Astrocyte (in vitro differentiated cells and primary cell): ENCODE measurements at places on chromosomes 4 and X. TPM values are rescaled to one million over a fixed set of nuclear protein-coding genes. Genes with fewer than 3 reads are reported as not detected.
A peak's percentile ranks its signal among the peaks of the same experiment; 100 is the strongest.

The HGFAC gene
- total RNA-seq: 0.38 and 0.52 TPM in 2 replicates

The NKX1-1 gene
- not detected in 2 replicates for total RNA-seq

The NAA10 gene
- total RNA-seq: 134 and 144 TPM in 2 replicates

The SCOC gene
- 59.1 and 60.8 TPM in 2 replicates for total RNA-seq

The RAB9B gene
- 1.7 and 2.2 TPM in 2 replicates for total RNA-seq

DNA sequence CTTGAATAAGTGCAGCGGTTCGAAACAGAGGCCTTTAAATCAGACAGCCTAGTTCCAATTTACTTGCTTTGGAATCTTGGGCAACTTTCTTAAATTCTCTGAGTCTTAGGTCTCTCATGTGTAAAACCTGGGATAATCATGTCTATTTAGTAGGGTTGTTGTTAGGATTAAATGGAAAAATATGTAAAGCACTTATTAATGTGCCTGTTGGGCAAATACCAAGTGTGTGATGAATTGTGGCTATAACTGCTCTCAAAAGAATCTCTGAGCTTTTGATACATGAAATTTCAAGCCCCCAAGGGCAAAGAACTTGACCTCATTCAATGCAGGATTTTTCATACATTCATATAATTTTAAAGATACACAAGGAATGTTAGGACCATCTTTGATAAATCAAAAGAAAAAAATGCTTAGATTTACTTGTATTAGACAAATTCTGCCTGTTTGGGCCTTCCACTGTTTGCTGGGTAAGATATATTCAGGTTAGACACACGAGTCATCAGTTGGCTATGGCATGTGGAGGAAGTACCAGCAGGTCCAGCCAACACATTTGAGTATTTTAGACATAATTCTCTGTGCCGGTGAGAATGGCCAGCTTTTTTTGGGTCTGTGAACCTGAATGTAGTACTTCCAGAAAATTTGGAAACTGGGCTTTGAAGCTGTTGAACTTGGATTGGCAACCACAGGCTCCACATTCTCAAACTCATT is 241.4 kb upstream of the CNKSR2 start:
- no peak for DNase-seq
- H3K36me3 ChIP-seq: no peaks in the 10 kb centered on the region
- H3K4me1 ChIP-seq: no peaks in the 10 kb centered on the region
- no peak overlapping the region for H3K27ac ChIP-seq
- no peaks in the 10 kb centered on the region for H3K27me3 ChIP-seq

- no peaks in the 10 kb centered on the region for H3K36me3 ChIP-seq
- no peak overlapping the region for H3K4me3 ChIP-seq
- no peak for DNase-seq
- H3K27ac ChIP-seq: no peak overlapping the region
Measured at GRCh38 chrX:101164766-101165590, 54.6 kb upstream of the DRP2 start.

- H3K27me3 ChIP-seq: no peaks in the 10 kb centered on the region
- no peaks in the 10 kb centered on the region for H3K36me3 ChIP-seq
- peak overlapping the region; percentile 90 for H3K27ac ChIP-seq
- DNase-seq: peak; percentile 94
- no peak overlapping the region for H3K4me3 ChIP-seq
- H3K4me1 ChIP-seq: peaks cover 18% of the 10 kb centered on the region
Measured at GRCh38 chr4:168803732-168804131, 206.3 kb downstream of the CBR4 start.

DNA sequence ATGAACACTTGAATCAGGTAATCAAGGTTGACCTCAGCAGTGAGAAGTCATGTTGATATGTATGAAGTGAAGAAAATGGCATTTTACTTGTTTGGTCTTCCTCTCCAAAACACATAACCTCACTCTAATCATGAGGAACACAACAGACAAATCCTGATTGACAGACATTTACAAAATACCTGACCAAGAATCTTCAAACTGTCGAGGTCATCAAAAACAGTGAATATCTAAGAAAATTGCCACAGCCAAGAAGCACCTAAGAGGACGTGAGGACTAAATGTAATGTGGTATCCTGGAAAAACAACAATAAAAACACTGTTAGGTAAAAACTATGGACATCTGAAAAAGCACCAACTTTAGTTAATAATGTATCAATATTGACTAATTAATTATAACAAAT is 129.5 kb upstream of the MAGEB18 start:
- no peaks in the 10 kb centered on the region for H3K36me3 ChIP-seq
- no peaks in the 10 kb centered on the region for H3K27me3 ChIP-seq
- no peaks in the 10 kb centered on the region for H3K4me1 ChIP-seq

GRCh38 chr4:17933126-17933525 is 88.4 kb downstream of the LCORL start:
- H3K4me1 ChIP-seq: no peaks in the 10 kb centered on the region
- no peak overlapping the region for H3K4me3 ChIP-seq
- DNase-seq: no peak
- no peaks in the 10 kb centered on the region for H3K36me3 ChIP-seq
- no peaks in the 10 kb centered on the region for H3K27me3 ChIP-seq
- H3K27ac ChIP-seq: no peak overlapping the region

DNA sequence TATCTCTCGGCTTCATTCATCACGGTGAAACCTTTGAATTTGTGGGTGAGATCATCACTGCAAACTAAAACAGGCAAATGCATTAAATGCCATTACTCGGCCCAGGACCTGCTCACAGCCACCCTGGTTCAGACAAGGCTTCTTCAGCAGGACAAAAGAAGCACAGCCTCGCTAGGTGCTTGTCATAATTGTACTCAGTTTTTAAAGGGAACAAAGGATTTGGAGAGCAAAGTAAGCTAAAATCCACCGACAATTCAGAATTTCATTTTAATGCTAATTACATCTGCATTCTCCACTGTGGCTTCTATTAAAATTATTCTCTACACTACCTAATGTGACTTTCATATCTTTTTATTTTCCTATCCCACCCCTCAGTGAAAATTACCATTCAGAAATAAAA is 57.0 kb downstream of the PCYT1B start:
- no peaks in the 10 kb centered on the region for H3K36me3 ChIP-seq
- H3K27ac ChIP-seq: no peak overlapping the region
- H3K4me3 ChIP-seq: no peak overlapping the region

GRCh38 chr4:15078682-15079642 is 76.7 kb downstream of the CPEB2 start:
- peak; percentile 31 for DNase-seq
- H3K27me3 ChIP-seq: no peaks in the 10 kb centered on the region
- no peak overlapping the region for H3K27ac ChIP-seq
- no peak overlapping the region for H3K4me3 ChIP-seq
- H3K36me3 ChIP-seq: no peaks in the 10 kb centered on the region

DNA sequence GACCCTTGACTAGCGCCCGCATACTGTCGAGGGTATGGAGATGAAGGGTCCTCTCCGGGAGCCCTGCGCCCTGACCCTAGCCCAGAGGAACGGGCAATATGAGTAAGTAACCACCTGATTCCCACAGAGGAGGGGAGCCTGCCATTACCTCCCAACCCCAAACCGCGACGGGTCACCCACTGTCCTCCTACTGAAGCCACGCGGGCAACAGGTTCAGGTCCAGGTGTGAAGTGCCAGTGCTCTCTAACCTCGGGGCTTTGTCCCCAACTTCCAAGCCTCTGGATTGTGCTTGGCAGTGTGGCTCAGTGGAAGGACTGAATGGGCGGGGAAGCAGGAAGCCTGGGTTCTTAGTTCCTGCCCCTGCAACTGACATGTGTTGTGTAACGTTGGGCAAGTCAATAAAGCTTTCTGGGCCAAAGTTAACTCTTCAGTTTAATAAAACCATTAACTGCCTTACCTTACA is 694 bp downstream of the OCRL start:
- H3K27me3 ChIP-seq: no peaks in the 10 kb centered on the region
- H3K36me3 ChIP-seq: peaks cover 4% of the 10 kb centered on the region
- H3K4me3 ChIP-seq: peak overlapping the region; percentile 66
- DNase-seq: no peak
- peaks cover 8% of the 10 kb centered on the region for H3K4me1 ChIP-seq

DNA sequence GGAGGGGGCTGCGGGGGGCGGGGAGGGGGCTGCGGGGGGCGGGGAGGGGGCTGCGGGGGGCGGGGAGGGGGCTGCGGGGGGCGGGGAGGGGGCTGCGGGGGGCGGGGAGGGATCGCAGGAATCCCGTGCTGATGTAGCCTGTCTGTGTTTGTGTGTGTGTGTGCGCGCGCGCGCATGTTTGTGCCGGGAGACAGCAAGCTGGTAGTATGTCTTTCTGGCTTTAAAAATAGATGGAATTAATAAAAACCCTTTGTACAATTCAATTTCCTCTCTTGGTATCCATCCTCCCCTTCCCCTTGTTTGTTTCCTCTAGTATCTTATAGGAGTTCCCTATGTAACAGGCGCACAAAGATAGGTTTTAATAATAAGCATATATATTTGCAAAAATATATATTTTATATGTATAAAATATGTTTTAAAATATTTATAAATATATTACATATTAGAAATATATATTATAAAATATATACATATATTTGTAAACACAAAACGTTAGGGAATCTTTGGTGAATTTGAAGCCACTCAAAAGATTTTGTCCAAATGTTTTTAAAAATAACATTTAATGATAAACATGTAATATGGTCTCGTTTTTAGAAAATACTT is 782 bp downstream of the ARHGAP24 start:
- H3K4me1 ChIP-seq: no peaks in the 10 kb centered on the region
- DNase-seq: peak; percentile 23
- H3K27ac ChIP-seq: no peak overlapping the region
- peak overlapping the region; percentile 75 for H3K4me3 ChIP-seq
- no peaks in the 10 kb centered on the region for H3K27me3 ChIP-seq
- no peaks in the 10 kb centered on the region for H3K36me3 ChIP-seq

- H3K36me3 ChIP-seq: peaks cover 38% of the 10 kb centered on the region
- no peak overlapping the region for H3K27ac ChIP-seq
- H3K27me3 ChIP-seq: no peaks in the 10 kb centered on the region
- H3K4me1 ChIP-seq: peaks cover 19% of the 10 kb centered on the region
Measured at GRCh38 chr4:186704057-186704456, 19.6 kb downstream of the FAT1 start.

GRCh38 chr4:138028923-138029322 is 213.2 kb downstream of the SLC7A11 start:
- no peaks in the 10 kb centered on the region for H3K27me3 ChIP-seq
- no peaks in the 10 kb centered on the region for H3K36me3 ChIP-seq
- DNase-seq: no peak
- H3K27ac ChIP-seq: no peak overlapping the region
- no peak overlapping the region for H3K4me3 ChIP-seq

- no peak overlapping the region for H3K4me3 ChIP-seq
- no peak for DNase-seq
- H3K36me3 ChIP-seq: no peaks in the 10 kb centered on the region
- H3K27ac ChIP-seq: no peak overlapping the region
- H3K27me3 ChIP-seq: no peaks in the 10 kb centered on the region
Measured at GRCh38 chrX:128439159-128439558, 387.0 kb upstream of the ACTRT1 start.

GRCh38 chrX:140346729-140347128 is 158.1 kb downstream of the SOX3 start:
- H3K27ac ChIP-seq: no peak overlapping the region
- no peak overlapping the region for H3K4me3 ChIP-seq
- peaks cover 9% of the 10 kb centered on the region for H3K4me1 ChIP-seq
- no peaks in the 10 kb centered on the region for H3K27me3 ChIP-seq

DNA sequence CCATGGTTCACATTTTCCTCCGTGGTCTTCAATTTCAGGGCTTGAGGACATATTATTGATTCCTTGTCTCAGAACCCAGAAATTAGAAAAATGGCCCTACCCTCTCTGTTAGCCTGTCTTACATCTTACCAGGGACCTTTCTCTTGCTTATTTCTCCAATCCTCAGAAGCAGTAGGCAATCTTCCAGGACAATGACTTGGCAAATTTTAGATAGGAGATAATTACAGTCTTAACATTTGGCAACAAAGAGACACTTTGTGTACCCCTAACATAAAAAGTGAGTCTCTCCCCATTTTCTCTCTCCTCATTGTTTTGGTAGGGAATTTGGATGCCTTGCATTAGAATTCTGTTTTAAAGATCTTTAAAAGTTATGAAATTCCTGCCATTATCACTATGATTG is 778.1 kb upstream of the SLIT2 start:
- H3K36me3 ChIP-seq: no peaks in the 10 kb centered on the region
- H3K27me3 ChIP-seq: no peaks in the 10 kb centered on the region
- H3K27ac ChIP-seq: no peak overlapping the region
- H3K4me1 ChIP-seq: no peaks in the 10 kb centered on the region
- no peak for DNase-seq

- no peaks in the 10 kb centered on the region for H3K27me3 ChIP-seq
- H3K4me3 ChIP-seq: no peak overlapping the region
- H3K36me3 ChIP-seq: no peaks in the 10 kb centered on the region
- H3K4me1 ChIP-seq: no peaks in the 10 kb centered on the region
- DNase-seq: no peak
Measured at GRCh38 chr4:79673377-79673776, 265.3 kb upstream of the GK2 start.
